ENCODE measurements at places on chromosomes 13 and 19. TPM values are rescaled to one million over a fixed set of nuclear protein-coding genes. Genes with fewer than 3 reads are reported as not detected.

The C19orf73 gene
- 1.4 TPM for polyA plus RNA-seq

GRCh38 chr19:14116918-14117578 is 514 bp downstream of the PRKACA start:
- DNase-seq, result peak; percentile 49

GRCh38 chr13:46903748-46904147 is 6.9 kb upstream of the HTR2A start:
- no peak for DNase-seq

- DNase-seq, result peak; percentile 12
These were observed 54.3 kb downstream of the SLAIN1 start for GRCh38 chr13:77751513-77752456.

DNA sequence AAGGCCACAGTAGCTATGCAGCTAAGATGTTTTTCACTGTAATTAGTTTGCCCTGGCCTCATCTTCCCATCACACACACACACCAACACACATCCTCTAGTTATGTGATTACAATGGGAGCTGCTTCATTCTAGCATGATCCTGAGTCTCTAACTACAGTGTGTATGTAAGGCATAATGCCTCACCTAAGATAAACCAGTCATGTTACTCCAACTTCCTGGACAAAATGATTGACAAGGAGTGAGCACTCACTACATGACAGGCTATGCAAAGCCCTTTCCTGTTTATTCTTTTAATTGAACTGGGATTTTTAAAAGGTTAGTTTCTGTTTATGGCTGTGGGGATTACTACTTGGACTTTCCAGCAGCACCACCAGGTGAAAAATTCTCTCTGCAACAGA is 400.8 kb upstream of the ATXN8OS start:
- DNase-seq, result no peak

DNA sequence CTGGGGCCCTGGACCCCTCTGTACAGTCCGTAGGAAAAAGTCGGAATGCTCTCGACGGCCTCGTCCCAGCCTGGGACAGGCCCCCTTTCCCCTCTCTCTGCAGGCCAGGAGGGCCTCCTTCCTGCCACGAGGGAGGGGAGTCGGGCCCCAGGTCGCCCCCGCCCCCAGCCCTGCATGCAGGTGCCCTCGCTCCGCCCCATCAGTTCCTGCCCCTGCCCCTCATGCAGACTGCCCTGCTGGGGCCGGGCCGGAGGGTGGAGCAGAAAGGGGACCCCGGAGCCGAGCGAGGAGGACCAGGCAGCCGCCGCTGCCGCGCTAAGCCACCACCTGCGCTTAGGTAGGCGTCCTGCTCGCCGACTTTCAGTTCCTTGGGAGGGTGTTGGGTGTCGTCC is 7.3 kb downstream of the LYL1 start:
- DNase-seq, result no peak

DNA sequence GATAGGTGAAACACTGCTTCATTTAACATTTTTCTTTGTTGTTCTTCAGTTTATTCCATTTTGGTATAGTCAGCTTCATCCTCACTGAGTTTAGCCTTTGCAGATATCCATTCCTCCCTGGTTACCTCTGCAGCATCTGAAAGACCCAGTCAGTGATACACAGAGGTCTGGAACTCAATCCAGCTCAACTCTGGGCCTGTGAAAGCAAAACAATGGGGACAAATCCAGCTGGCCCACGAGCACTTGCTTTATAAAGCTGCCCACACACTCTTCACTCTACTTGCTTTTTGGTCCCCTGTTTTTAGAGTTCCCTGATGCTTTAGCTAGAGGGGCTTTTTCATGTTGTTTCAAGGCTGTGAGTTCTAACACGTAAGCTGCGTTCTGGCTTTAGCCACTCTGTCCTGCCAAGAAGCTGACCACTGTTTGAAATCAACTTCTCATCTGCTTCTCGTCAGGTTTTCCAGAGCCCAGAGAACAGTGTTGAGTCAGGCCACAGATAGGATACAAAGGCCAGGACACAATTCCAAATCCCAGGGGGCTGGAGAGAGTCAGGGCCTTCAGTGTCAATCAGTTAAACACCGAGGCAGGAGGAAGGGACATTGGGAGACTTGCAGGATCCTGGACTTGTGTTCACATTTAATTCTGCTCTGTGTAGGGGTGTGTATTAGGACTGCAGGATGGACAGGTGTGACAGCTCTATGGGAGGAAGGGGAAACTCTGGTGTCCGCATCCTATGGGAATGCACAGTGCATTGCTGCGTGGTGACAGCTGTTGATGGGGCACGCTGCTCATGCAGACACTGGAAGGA is 83.5 kb upstream of the RNF113B start:
- no peak for DNase-seq

DNA sequence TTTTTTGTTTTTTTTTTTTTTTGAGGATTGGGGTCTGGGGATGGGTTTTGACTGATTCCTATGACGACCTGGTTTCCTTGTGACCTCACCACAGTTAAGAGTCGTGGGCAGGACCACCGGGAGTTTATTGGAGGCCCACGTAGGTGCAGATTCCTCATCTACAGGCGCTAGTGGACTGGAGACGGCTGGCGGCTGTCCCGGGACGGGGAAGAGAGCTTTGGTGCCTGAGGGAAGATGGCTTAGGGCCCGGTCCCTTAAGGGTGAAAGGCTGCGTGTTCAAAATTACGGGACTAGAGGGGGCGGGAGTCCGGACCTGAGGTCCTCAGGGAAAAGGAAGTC is 682 bp upstream of the TEAD2 start:
- DNase-seq, result peak; percentile 61

DNA sequence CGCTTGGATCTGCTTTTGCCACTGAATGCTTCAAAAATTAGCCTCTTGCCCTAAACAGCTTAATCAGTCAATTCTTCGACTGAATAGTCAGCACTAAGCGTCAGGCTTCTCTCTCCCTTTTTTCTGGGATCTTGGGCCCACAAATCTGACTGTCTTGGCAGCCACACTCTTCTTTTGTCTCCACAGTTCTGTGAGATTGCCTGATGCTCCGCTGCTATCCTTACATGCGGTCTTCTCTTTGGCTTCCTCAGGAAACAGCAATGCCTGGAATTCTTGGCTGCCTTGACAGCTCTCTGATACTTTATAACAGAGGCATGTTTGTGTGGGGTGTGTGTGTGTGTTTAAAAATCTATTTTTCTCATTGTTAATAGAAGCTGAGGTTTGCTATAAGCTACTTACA is 32.6 kb downstream of the ERCC5 start:
- no peak for DNase-seq

Measured in heart left ventricle (tissue), 16 donors.